ENCODE measurements at places on chromosomes 7 and 10. TPM values are rescaled to one million over a fixed set of nuclear protein-coding genes. Genes with fewer than 3 reads are reported as not detected.

GRCh38 chr7:78002021-78002420 lies 203.4 kb downstream of the PHTF2 start:
- peak; percentile 4 for DNase-seq
- no peaks in the 10 kb centered on the region for H3K27me3 ChIP-seq
- no peaks in the 10 kb centered on the region for H3K4me1 ChIP-seq
- no peak overlapping the region for H3K4me3 ChIP-seq

- no peak overlapping the region for H3K4me3 ChIP-seq
- H3K27ac ChIP-seq, result no peak overlapping the region
- H3K4me1 ChIP-seq, result no peaks in the 10 kb centered on the region
- DNase-seq, result no peak
- H3K27me3 ChIP-seq, result no peaks in the 10 kb centered on the region
Measured at GRCh38 chr7:96737545-96738050, 28.0 kb upstream of the SEM1 start.

DNA sequence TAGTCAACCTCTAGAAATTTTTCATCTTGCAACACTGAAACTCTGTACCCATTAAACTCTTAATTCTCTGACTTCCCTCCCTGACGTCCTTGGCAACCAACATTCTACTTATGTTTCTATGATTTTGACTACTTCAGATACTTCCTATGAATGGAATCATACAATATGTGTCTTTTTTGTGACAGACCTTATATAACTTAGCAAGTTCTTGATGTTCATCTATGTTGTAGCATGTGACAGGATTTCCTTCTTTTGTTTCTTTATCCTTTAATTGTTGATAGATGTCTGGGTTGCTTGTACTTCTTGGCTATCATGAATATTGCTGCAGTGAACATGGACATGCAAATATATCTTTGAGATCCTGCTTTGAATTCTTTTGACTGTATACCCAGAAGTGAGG lies 240.8 kb downstream of the ADK start:
- H3K4me1 ChIP-seq, result peaks cover 5% of the 10 kb centered on the region
- H3K27ac ChIP-seq, result no peak overlapping the region
- H3K27me3 ChIP-seq, result no peaks in the 10 kb centered on the region
- no peaks in the 10 kb centered on the region for H3K36me3 ChIP-seq

GRCh38 chr7:115136796-115137443 lies 215.0 kb downstream of the MDFIC start:
- H3K27ac ChIP-seq, result no peak overlapping the region
- no peaks in the 10 kb centered on the region for H3K27me3 ChIP-seq
- H3K4me3 ChIP-seq, result no peak overlapping the region

DNA sequence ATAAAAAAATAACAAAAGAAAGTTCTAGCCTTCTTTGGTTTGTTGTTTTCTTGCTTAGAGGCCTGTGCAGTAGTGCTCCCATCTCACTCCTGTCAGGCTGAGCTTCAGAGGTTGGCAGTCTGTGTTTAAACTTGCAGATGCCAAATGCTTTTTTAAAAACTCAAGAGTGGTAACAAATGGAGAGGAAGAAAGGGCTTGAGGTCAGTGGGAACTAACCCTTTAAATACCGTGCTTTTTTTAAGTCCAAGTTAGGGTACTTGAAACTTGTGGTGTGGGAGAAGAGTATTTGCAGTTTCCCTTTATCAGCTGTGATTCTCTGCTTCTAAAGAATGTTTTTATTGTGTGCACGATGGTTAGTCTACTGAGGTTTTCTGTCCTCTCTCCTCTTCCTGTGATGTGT lies 29.4 kb downstream of the ZRANB1 start:
- H3K27ac ChIP-seq, result peak overlapping the region; percentile 2
- H3K4me3 ChIP-seq, result no peak overlapping the region
- peaks cover 6% of the 10 kb centered on the region for H3K4me1 ChIP-seq
- no peak for DNase-seq

- H3K4me3 ChIP-seq, result no peak overlapping the region
- no peaks in the 10 kb centered on the region for H3K36me3 ChIP-seq
- no peaks in the 10 kb centered on the region for H3K27me3 ChIP-seq
Measured at GRCh38 chr7:34158368-34159153, 253.2 kb downstream of the BMPER start.

- peaks cover 6% of the 10 kb centered on the region for H3K4me1 ChIP-seq
- H3K27ac ChIP-seq, result no peak overlapping the region
- DNase-seq, result no peak
- no peak overlapping the region for H3K4me3 ChIP-seq
Measured at GRCh38 chr10:103225939-103226338, 19.7 kb upstream of the RPEL1 start.

DNA sequence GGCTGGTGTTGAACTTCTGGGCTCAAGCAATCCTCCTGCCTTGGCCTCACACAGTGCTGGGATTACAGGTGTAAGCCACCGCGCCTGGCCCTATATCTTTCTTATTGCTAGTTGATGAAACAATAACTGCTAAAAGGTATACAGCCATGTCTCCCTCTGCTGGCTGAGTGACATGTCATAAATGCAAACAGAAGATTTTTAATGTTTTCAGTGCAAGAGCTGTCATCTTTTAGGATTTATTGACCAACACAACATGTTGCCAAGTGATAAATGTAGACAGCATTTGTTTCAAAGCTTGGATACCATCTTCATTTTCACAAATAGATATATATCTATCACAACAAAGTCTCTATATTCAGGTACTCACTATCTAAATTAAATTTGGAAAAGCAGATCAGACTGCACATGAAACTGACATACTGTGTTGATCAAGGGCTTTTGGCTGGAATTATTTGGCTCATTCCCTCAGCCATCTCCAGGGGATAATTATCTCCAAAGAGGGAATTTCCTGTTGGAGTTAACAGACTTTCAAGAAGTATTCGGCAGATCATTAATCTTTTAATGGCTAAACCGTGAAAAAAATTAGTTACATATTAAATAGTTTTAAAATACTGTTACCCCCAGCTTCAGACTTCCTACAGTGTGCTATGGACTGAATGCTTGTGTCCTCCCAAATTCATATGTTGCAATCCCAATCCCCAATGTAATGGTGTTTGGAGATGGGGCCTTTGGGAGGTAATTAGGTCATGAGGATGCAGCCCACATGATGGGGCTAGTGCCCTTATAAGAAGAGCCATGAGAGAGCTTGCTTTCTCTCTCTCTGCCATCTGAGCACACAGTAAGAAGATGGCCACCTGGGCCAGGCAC lies 41.3 kb upstream of the SRPK2 start:
- H3K27ac ChIP-seq, result no peak overlapping the region
- H3K36me3 ChIP-seq, result no peaks in the 10 kb centered on the region
- DNase-seq, result peak; percentile 24
- no peak overlapping the region for H3K4me3 ChIP-seq

DNA sequence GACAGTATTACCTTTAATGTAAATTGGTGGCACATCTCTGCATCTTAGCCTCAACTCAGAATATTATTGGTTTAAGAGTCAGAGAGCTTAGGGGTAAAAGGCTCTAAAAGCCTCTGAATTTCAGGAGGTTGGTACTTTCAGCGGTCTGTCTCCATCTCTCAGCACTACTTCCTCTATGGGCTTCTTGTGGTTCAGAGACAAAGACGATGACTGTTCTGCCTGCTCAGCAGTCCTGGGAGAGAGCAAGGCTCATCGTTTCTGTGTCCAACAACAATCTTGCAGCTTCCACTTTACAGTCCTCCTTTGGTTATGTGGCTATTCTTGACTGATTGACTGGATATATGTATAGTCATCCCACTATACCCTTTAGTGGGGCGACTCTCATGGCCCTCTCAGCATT lies 394.7 kb downstream of the AUTS2 start:
- no peaks in the 10 kb centered on the region for H3K4me1 ChIP-seq
- H3K27ac ChIP-seq, result no peak overlapping the region
- H3K27me3 ChIP-seq, result no peaks in the 10 kb centered on the region
- DNase-seq, result no peak
- H3K36me3 ChIP-seq, result no peaks in the 10 kb centered on the region

GRCh38 chr7:41750661-41751540 lies 48.0 kb upstream of the INHBA start:
- no peaks in the 10 kb centered on the region for H3K27me3 ChIP-seq
- no peaks in the 10 kb centered on the region for H3K4me1 ChIP-seq
- no peak for DNase-seq
- H3K4me3 ChIP-seq, result no peak overlapping the region
- no peak overlapping the region for H3K27ac ChIP-seq
- H3K36me3 ChIP-seq, result no peaks in the 10 kb centered on the region

GRCh38 chr7:139886206-139886605 lies 57.1 kb downstream of the TBXAS1 start:
- no peak overlapping the region for H3K4me3 ChIP-seq
- no peaks in the 10 kb centered on the region for H3K4me1 ChIP-seq
- H3K27me3 ChIP-seq, result no peaks in the 10 kb centered on the region
- no peaks in the 10 kb centered on the region for H3K36me3 ChIP-seq
- DNase-seq, result peak; percentile 42

DNA sequence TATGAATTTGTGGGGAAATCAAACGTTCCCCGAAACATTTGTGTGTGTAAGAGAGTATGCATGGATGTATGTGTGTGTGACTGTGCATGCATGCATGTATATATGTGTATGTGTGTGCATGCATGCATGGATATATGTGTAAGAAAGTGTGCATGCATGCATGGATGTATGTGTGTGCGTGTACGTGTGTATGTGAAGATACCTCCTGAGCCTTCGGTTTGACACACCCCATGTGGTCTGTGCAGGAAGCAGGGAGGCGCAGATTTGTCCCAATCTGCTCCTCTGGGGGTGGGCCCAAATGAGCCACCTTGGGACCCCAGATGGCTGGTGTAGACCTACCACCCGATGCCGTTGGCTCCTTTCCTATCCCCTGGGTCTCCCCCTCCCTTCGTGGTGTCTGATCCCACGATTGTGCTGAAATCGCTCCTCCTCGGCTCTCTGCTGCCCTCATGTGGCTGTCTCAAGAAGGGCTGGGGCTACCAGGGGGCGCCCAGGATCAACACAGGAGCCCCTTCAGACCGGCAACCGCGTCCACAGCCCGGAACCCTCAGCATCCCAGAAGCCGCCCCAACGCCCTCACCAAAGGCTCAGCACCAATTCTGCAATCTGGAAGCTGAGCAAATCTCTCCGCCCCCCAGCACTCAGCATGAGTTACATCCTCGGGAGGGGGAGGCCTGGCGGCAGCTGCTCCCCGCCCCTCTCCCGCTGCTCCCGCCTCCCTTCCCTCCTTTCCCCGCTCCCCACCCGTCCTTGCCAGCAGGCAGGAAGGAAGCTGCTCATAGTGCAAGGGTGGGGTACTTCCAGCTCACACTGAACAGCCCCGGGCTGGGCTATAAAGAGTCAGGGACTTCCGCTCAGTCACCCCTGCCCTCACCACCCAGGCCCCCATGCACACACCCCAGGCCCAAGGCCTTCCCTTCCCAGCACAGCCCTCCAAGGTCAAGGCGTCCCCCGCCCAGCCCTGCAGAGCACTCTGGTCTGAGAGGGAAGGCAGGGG lies 2.3 kb upstream of the NOS3 start:
- no peak for DNase-seq
- no peak overlapping the region for H3K27ac ChIP-seq
- no peaks in the 10 kb centered on the region for H3K36me3 ChIP-seq
- no peak overlapping the region for H3K4me3 ChIP-seq

DNA sequence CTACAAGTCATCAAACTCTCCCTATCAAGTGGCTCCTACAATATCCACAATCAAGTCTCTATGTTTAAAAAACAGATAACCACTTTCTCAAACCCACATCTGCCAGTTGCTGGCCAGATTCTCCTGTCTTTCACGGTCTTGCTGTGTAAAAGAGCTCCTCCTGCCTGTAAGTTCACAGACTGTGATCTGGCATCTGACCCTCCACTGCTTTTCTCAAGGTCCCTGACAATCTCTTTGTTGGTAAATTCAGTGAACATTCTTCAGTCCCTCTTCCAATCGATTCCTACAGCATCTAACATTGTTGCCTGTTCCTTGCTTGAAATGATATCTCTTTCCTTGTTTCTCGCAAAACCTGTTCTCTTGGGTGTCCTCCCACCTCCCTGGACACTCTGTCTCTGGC lies 18.5 kb upstream of the LMOD2 start:
- no peaks in the 10 kb centered on the region for H3K27me3 ChIP-seq
- DNase-seq, result no peak
- H3K4me1 ChIP-seq, result no peaks in the 10 kb centered on the region
- H3K36me3 ChIP-seq, result no peaks in the 10 kb centered on the region

DNA sequence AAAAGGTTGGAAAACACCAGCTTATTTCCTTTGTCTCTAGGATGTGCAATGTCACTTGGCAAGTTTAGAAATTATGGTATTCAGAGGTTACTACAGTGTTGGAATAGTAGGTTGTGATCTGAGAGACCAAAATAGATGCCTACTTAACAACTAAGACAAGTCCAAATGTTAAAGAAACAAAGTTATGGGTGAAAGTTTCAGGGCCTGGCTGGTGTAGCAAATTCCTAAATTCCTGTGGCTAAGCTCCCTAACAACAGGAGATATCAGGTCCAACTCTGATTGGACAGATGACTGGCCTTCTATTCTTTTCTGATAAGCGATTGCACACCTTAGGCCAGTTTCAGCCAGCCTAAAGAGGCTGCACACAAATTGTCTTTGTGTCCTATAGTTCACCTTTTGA lies 873.5 kb downstream of the REEP3 start:
- H3K36me3 ChIP-seq, result no peaks in the 10 kb centered on the region
- H3K27ac ChIP-seq, result no peak overlapping the region
- no peaks in the 10 kb centered on the region for H3K27me3 ChIP-seq

- H3K36me3 ChIP-seq, result no peaks in the 10 kb centered on the region
- peak; percentile 62 for DNase-seq
- H3K4me1 ChIP-seq, result peaks cover 4% of the 10 kb centered on the region
- H3K27me3 ChIP-seq, result no peaks in the 10 kb centered on the region
- H3K4me3 ChIP-seq, result peak overlapping the region; percentile 96
- peak overlapping the region; percentile 96 for H3K27ac ChIP-seq
Measured at GRCh38 chr7:38178695-38179344, 775 bp downstream of the STARD3NL start.

DNA sequence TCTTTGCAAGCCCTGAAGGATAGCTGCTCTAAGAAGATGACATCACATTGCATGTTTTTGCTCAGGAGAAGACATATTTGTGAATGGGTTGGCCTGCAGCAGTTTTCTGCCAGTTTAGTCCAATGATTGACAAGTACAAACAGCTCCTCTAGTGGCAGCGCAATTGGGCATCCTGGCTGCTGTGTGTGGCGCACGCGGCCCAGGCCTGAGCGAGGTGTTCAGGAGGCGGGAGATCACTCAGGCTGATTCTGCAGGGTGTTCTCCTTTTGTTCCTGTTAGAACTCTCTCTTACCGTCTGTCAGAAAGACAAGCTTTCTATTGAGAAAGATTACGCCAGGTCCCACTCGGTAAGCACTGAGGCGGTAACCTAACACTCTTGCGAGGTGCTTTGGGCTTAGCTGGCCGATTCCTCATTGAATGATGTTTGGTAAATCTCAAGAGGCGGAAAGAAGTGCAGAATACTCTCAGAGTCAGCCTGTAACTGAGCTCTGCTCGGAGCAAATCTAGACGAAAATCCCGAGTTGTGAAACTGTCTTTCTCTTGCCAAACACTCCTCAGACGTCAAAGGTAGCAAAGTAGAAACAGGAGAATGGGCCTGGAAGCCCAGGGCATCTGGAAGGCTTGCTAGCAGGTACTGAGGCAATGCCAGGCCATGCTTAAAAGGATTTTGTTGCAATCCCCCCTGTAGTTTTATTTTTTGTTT lies 219.2 kb upstream of the BMPER start:
- DNase-seq, result no peak
- H3K4me1 ChIP-seq, result no peaks in the 10 kb centered on the region
- H3K36me3 ChIP-seq, result no peaks in the 10 kb centered on the region
- no peak overlapping the region for H3K27ac ChIP-seq
- no peaks in the 10 kb centered on the region for H3K27me3 ChIP-seq
- no peak overlapping the region for H3K4me3 ChIP-seq

Gene HDAC9
- 3.6 TPM for total RNA-seq

Gene MBL2
- not detected for total RNA-seq

Gene CDH23
- total RNA-seq, result 0.17 TPM

Gene SPDYE8
- total RNA-seq, result not detected

Gene GPR37
- 20.6 TPM for total RNA-seq
